Germinal center (tissue), 1 donor: ENCODE measurements at places on chromosomes 11 and 22.

DNA sequence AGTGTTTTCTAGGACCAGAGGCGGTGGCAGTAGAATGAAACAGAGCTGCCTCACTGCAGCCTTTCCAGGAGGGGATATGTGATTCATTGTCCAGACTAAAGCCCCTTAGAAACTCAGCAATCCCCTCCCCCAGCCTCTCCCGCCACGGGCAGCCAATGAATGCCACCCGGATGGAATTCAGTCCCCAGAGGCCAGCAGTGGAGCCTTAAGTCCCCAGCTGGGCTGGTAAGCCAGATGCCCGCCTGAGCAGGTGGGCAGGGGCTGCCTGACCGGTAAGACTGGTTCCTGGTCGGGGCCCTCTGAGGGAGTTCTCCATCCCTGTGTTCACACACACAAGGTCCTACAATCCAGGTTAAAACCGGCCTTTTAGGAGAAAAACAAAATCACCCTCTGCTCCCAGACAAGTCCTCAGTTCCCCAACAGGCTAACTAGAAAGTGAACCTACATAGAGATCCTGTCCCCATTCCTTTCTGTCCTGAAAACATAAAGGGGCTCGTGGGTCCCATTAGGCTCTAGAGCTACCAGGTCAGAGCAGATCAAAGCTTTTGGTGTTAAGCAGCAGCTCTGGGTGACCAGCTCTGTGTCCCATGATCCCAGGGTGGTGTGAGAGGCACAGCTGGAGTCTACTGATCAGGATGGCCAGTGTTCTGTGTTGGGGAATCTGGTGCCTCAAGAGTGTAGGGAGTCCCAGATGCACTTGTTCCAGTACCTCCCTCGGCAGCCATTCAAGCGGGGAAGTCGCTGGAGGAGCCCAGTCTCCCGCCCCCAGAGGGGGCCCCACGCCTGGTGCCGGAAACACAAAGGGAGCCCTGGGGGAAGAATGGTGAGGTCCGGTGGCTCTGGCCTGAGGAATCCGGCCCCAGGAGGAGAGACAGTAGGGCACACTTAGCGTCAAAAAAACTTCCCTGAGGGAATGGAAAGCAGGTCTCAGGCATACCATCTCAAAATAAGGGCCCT is 2.6 kb downstream of the PATZ1 start:
- no peak for DNase-seq

DNA sequence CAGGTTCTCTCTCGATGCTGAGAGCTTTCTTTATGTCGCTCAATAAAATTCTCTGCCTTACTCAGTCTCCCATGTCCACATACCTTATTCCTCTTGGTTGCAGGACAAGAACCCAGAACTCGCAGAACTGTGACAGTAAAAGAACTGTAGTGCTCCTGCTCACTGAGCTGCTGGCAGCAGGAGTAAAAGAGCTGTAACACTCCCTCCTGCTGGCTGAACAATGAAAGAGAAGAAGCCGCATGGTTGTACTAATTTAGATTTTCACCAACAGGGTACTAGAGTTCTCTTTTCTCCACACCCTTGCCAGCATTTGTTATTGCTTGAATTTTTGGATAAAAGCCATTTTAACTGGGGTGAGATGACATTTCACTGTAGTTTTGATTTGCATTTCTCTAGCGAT is 433.2 kb downstream of the GUCY1A2 start:
- no peak for DNase-seq

- no peak for DNase-seq
These were observed 110.6 kb upstream of the SERPIND1 start for GRCh38 chr22:20663137-20663828.

- no peak for DNase-seq
These were observed 11.3 kb downstream of the USP35 start for GRCh38 chr11:78200061-78200460.

GRCh38 chr11:20315800-20316199 is 47.7 kb upstream of the HTATIP2 start:
- no peak for DNase-seq

DNA sequence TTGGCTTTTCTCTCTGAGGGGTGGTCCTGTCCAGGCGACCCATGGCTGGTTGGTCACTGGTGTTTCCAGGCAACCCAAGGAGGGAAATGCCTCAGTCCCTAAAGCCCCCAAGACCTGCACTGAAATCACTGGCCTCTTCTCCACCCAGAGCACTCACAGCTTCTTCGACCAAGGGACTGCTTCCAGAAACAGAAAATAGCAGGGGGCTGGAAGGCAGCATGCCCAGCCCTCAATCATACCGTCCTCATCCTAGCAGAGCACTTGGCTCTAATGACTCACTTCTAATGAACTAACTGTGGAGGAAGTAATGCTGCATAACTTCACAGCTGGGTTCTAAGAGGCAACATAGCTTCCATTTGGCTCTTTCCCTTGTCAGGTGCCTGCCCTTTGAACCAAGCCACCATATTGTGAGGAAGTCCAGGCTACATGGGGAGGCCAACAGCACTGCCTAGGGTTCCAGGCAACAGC is 27.6 kb downstream of the DKK3 start:
- DNase-seq = no peak

DNA sequence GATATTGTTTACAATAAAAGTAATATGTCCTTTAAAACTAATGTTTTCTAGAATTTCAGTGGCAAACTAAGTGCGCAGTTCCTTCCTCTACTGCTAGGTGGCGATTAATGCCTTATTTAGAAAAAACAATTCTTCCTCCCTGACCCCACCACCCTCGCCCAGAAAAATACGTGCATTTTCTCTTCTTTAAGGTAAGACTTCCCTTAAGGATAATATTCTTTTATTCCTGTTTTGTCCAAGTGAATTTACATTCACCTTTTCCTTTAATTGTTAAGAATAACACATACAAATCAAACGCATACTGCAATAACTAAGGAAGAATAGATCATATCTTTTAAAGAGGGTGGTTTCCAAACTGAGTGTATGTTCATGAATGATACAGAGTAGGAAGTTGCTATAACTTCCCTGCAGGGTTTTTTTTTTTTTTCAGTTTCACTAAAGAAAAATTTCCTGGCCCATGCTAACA is 17.0 kb upstream of the PSMA1 start:
- DNase-seq = peak; percentile 60

DNA sequence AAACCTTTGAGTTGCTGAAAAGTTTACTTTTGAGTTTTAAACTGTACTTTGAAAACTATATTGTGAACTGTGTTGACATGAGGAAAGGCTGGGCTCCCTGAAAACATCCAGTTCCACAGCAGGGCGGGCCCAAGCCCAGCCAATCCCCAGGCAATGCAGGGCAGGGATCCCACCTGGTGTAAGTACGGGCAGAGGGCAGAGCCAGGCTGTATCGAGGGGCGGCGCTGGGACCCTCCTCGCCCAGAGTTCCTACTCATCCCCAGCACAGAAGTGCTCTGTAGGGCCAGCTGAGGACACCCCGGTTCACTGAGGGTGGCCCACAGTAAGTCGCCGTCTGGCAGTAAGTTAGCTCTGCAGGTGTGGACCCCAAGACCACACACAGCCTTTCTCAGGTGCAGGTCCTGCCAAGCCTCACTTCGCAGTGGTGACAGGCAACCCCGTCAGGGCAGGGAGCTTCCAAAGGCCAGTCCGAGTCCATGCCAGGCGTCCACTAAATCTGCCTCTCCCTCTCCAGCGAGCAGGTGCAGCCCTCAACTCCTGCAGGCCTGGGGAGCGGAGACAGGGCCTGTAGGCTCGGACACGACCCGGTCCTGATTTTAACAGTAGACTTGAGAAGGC is 6.3 kb downstream of the RASSF7 start:
- no peak for DNase-seq

- no peak for DNase-seq
These were observed 106.7 kb upstream of the CCT8L2 start for GRCh38 chr22:16699326-16699725.

GRCh38 chr22:46064228-46064965 is 85.9 kb upstream of the PPARA start:
- no peak for DNase-seq

GRCh38 chr11:9643751-9644150 is 20.1 kb upstream of the SWAP70 start:
- DNase-seq = no peak

GRCh38 chr11:131759140-131759539 is 388.7 kb downstream of the NTM start:
- no peak for DNase-seq

- DNase-seq = no peak
These were observed 9.9 kb downstream of the PRR5 start for GRCh38 chr22:44711690-44712555.

- no peak for DNase-seq
These were observed 67.6 kb upstream of the ARHGAP42 start for GRCh38 chr11:100619484-100619883.

DNA sequence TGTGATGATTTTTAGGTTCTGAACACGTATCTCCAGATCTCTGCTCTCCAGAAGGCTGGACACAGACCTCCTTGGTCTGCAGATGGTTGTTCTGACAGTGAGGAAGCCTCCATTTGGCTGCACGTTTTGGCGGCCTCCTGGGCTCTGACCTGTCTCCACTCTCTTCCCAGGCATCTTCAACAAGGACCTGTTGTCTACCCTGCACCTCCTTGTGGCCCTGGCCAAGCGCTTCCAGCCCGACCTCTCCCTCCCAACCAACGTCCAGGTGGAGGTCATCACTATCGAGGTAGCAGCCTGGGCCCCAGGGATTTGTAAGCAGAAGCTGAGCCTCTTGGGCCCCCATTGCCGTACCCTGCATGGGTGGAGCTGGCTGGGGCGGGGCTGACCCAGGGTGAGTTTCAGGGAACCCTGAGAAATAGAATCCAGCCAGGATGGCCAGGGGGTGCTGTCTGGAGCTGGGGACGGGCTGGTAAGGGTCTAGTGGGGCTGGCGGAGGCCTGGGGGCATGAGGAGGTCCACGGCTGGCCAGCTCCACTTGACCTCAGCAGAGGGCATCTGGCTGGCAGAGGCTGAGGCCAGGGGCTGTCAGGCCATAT is 9.8 kb downstream of the PARVG start:
- no peak for DNase-seq

GRCh38 chr11:106156290-106156937 is 79.0 kb downstream of the AASDHPPT start:
- peak; percentile 2 for DNase-seq

GRCh38 chr11:18696638-18697225 is 1.8 kb upstream of the TMEM86A start:
- DNase-seq = no peak

GRCh38 chr11:41816396-41816795 is 356.9 kb upstream of the LRRC4C start:
- DNase-seq = no peak

- DNase-seq = peak; percentile 58
These were observed 42.1 kb upstream of the CRTAM start for GRCh38 chr11:122796128-122796717.

DNA sequence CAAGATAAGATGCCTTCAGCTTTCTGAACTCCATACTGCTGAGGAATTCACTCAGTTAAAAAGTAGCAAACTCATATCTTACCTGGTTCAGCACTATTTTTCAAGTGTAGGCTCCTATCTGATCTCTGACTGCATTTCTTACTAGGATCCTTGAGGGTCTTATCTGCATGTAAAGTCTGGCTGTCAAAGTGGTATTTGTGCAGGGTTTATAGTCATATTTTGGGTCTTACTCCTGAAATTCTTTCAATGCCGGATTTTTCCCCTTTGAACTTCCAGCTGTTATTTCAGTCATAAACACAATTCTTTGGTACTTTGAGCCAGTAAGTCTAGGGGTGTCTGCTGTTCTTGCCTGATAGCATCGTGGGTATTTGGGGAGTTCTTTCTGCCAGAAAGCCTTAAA is 25.3 kb upstream of the NOX4 start:
- no peak for DNase-seq

GRCh38 chr11:14323118-14323676 is 35.8 kb downstream of the RRAS2 start:
- DNase-seq = no peak

GRCh38 chr11:2882396-2883110 is 3.0 kb downstream of the CDKN1C start:
- no peak for DNase-seq

DNA sequence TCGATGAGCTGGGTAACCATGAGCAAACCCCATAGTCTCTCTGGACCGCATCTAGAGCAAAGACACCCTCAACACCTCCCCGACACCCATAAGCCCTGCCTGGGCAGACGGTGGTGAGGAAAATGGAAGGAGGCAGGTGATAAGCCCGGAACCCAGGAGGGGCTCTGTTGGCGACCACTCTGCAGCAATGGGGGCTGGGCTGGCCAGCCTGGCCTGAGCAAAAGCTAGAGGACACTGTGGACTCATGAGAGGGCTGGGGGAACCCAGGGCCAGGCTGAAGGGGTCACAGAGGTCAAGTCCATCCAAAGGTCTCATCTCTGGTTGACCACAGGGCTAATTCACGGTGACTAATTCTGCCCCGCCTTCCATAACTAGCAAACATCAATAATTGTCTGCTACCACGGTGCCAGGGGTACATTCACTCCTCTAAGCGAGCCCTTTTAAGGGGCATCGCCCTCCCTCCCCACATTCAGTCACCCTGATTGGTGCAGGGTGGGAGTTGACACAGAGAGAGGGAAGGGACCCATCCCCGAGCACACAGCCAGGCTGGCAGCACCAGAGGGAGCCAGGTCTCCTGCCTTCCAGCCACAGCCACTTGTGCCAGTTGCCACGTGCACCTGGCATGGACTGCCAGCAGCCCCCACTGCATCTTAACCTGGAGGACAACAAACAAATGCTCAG is 4.0 kb downstream of the PYGM start:
- no peak for DNase-seq

DNA sequence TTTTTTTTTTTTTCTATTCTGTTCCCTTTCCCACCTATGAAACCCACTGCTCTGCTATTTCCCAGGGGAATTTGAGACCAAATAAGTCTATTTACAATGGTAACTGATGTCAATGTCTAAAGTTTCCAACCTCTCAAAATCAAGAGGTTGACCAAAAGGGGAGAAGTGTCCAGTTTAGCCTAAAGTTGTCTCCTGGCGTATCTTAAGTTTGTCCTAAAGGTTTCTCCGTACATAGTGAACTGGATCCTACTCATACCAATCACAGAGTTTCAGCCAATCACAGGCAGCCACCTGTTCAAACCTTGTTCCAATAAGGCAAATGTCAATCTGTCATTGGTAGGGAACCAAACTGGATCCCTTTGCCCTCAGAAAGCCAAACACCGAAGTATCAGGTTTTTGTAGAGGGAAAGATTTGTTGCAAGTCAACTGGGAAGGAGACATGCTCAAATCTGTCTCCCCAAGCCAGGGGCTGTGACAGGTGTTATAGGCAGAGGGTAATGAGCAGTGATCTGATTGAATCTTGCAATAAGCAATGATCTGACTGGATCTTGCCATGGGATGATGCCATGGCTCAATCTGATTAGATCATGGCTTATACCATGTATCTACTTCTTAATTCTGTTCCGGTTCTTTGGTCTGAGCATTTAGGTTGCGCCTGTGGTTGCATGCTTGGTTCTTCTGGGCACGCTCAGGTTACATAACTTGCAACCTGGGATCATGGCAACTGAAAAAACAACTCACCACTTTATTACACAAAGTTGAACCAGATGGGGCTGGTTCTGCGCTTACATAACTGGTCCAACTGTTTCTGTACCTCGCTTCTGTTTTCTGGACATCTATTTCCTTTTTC is 1.1 kb upstream of the VPS37C start:
- no peak for DNase-seq

GRCh38 chr11:106281455-106282173 is 204.2 kb downstream of the AASDHPPT start:
- DNase-seq = no peak

- DNase-seq = no peak
These were observed 31.5 kb downstream of the CD44 start for GRCh38 chr11:35170503-35170902.
